CD4-positive, alpha-beta T cell treated with Interferon alpha-2 for 1 hour (primary cell): ENCODE measurements at places on chromosomes 13 and 19.

GRCh38 chr13:98133946-98134345 lies 8.9 kb upstream of the FARP1 start:
- no peak for DNase-seq

GRCh38 chr13:20077086-20077485 lies 83.8 kb downstream of the GJA3 start:
- DNase-seq: no peak

DNA sequence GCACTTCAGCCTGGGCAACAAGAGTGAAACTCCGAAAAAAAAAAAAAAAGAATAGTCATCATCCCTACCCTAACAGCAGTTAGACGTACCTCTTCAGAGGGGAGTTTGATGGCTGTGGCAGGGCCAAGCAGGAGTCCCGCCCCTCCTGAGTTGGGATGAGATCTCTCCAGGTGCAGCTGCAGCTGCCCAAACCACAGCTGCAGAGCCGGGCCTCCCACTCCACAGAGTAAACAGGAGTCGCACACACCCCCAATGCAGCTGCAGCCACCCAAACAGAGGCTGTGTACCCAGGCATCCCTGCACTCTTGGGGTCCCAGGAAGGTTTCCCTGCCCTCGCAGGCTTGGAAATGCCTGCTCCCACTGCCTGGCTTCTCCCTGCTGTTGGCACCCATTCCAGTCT lies 17.4 kb upstream of the MLLT1 start:
- DNase-seq: no peak

- peak; percentile 20 for DNase-seq
Measured at GRCh38 chr19:47075179-47075810, 26.9 kb upstream of the TMEM160 start.

- DNase-seq: no peak
Measured at GRCh38 chr19:34327851-34328250, 37.1 kb upstream of the GPI start.

- no peak for DNase-seq
Measured at GRCh38 chr13:23418776-23419683, 14.5 kb downstream of the SACS start.

GRCh38 chr13:78192716-78193115 lies 274.1 kb upstream of the EDNRB start:
- no peak for DNase-seq

DNA sequence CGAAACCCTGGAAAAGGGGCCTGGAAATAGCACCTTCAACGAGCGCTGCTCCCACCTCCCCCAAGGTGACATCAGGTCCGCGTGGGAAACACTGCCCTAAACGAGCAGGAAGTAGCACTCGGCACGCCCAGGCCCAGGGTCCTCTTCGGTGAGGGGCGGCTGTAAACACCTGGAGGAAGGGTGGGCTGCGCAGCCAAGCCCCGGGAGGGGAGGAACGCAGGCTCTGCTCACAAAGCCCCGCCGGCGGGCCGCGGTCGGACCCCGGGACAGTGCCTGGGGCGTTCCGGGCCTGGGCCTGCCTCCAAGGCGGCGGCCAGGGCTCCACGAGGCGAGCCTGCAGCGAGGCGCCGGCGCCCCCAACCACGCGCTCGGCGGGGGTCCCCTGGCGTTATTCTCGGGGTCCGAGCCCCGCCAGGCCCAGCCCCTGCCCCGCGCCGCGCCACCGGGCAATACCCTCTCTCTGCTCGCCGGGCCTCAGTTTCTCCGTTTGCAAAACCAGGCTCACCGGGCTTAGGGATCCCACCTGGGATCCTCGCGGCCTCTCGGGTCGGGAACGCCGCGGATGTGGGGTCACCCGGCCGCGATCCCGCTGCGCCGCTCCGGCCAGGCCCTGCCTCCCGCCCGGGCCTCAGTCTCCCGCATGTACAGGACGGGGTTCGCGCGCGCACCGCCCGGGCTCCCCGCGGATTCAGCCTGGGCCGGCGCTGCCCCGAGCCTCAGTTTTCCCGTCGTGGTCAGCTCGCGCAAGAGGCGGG lies 630 bp downstream of the RNF126 start:
- DNase-seq: peak; percentile 78

- no peak for DNase-seq
Measured at GRCh38 chr13:82898586-82898985, 983.7 kb downstream of the SLITRK1 start.

DNA sequence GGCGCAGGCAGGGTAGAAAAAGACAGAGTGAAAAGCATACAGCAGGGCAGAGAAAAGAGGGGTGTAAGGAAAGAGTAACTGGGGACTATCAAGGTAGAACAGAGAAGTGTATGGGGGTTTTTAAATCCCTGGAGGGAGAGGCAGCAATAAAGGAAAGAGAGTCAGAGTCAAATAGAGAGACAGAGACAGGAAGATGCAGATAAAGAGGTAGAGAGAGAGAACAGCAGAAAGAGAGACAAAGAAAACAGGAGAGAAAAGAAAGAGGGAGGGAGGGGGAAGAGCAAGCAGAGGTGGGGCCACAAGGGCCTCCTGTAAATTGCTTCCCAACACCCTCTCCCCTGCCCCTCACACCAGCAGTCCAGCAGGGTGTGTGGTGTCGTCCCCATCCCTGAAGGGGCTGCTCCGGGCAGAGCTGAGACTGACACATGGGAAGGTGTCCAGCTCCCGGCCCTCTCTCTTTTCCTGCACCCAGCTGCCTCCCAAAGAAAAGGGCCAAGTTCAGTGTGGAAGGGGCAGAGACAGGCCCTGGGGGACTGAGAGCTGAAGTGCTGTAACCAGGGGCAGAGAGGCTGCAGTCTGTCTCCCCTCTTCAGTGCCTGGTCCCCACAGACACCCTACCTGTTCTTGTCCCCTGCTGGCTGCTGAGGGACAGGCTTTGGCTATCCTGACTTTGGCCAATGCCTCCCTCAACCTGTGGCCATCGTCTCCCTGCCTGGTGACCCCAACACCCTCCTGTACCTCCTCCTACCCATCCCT lies 17.4 kb upstream of the POU2F2 start:
- DNase-seq: no peak

DNA sequence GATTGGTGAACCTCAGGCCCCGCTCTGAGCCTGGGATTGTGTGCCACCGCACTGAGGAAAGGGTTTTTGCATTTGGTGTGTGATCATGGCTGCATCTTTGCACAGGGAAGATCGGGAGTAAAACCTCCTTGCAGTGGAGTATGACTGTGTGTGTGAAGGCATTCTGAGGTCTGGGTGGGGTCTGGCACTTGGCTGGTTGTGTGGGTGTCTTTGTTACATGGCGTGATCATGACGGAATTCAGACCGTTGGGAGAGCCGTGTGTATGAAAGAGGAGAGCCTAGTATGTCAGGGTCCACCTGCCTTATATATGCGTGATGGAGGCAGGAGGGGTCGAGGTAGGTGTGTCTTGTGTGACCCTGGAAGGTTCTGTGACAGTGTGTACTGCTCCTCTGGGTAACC lies 740 bp upstream of the BEST2 start:
- DNase-seq: no peak

GRCh38 chr13:87259479-87260083 lies 411.6 kb upstream of the SLITRK5 start:
- DNase-seq: no peak

DNA sequence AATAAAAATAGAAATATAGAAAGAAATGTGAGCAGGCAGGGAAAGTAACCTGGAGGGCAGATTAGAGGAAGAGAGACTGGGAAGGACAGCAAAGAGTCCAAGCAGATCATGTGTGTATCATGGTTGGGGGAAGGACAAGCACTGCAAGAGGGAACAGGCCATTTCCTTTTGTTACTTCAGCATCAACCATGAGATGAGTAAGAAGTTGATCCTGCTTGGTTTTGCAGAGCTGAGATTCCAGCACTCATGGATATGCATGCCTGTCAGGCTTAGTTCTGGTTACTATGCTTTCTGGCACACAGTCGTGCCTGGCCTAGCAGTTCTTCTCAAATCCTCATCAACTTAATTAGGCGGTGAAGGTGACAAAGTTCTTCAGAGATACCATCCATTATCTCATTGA lies 18.1 kb downstream of the NALCN start:
- DNase-seq: no peak

- no peak for DNase-seq
Measured at GRCh38 chr13:91714855-91715254, 316.4 kb downstream of the GPC5 start.

GRCh38 chr19:31491242-31491641 lies 142.0 kb upstream of the TSHZ3 start:
- no peak for DNase-seq

DNA sequence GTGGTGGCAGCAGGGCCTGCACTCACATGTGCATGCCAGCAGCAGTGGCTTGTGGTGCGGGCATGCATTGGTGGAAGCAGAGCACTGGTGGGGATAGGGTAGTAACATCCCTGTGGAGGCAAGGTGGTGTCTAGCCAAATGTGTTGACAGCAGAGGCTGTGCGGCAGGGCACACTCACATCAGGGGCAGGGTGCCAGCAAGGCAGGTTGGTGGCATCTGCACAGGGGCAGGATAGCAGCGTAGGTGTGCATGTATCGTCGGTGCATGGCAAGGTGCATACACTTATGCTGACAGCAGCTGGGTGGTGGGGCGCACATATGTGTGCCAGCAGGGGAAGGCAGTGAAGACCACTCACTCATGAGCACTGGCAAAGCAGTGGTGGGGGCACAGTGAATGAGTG lies 211.5 kb upstream of the CSNK1A1L start:
- DNase-seq: no peak

GRCh38 chr19:5727453-5728050 lies 7.1 kb downstream of the CATSPERD start:
- DNase-seq: no peak

GRCh38 chr19:29539131-29539530 lies 13.3 kb downstream of the VSTM2B start:
- no peak for DNase-seq

GRCh38 chr13:59780058-59780457 lies 383.7 kb downstream of the DIAPH3 start:
- no peak for DNase-seq

DNA sequence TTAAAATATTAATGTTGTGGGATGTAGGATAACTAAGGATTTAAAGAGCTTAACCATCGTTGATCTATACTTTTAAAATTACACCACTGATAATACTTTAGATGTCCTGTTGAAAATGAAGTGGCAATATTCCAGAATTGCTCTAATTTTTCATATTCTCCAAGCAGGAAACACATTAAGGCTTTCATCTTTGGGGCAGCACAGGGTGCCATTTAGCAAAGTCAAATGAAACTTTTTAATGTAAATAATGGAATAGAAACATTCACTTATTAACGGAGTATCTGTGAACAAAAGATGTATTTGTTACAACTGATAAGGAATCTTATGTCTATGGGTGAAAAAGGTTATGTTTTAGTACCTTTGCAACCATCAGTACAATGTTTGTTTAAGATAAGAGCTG lies 50.0 kb upstream of the MIR17HG start:
- DNase-seq: no peak

- no peak for DNase-seq
Measured at GRCh38 chr13:112348642-112349345, 27.4 kb upstream of the SPACA7 start.

DNA sequence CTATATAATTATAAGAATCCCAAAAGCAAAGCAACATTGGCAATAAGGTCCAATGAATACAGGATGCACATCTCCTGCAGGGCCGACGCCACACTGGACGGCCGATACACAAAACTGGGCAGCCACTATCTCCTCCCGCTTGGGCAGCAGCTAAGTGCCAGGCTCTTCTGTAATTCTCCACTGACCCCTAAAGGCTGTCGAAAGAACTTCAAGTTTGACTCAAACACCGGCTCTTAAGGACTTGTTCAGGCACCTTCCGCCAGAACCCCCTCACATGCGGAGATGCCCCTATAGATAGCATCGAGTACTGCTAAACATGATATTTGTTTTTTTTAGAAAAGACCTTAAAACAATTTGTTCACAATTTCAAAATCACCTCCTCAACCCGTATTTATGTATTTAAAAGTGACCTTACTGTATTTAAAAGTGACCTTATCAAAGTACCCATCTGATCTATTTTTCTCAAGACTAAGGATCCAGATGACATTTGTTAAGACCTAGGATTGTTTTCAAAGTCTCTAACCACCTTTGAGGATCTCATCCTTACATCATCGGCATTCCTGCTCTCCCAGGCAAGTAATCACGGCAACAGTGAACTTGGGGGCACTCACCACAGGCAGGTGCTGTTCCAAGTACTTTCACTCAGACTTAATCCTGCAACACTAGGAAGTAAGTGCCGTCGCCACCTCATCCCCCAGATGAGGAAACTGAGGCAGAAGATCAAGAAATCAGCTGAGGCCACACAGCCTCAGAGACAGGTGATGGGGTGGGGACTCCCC lies 77.8 kb downstream of the TUBGCP3 start:
- DNase-seq: no peak

GRCh38 chr19:29612801-29613595 lies 6.9 kb downstream of the POP4 start:
- DNase-seq: no peak

DNA sequence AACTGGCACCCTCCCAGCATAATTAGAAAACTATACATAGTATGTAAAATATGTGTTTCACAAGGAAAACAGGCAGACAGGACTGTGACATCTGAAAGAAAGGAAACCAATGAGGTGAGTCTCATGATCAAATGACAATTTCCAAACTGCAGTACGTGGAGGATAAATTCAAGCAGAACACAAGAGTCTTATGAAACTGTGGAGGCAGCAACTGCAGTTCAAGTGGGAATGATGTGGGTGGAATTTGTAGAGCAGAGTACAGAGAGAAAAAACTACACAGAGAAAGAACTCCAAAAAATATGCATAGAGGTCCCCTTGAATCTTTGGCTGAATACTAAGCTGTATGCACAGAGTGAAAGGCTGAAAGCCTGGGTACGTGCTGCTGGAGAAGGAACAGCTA lies 9.7 kb downstream of the SIGLEC6 start:
- DNase-seq: no peak

GRCh38 chr19:35105411-35106290 lies 10.0 kb upstream of the FXYD3 start:
- no peak for DNase-seq

- no peak for DNase-seq
Measured at GRCh38 chr19:29299416-29300380, 86.7 kb upstream of the UQCRFS1 start.

DNA sequence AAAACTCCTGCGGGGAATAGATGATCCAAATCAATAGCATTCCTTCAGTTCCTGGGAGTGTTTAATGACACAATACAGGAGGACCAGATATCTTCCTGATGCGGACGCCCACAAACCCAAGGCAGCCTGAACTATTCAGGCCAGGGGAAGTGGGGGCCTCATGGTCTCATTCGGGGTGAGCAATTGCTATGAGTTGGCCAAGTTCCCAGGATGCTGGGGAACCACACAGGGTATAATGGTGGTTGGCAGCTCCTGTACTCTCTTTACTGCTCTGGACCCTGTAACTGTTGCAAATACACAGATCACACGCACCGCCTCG lies 401.2 kb downstream of the IRS2 start:
- no peak for DNase-seq
